ENCODE measurements at places on chromosomes 12 and 14. TPM values are rescaled to one million over a fixed set of nuclear protein-coding genes. Genes with fewer than 3 reads are reported as not detected.

SLC5A8 gene
- not detected for polyA plus RNA-seq

TOMM20L gene
- not detected for polyA plus RNA-seq

ADAM20 gene
- polyA plus RNA-seq, result 0.13 TPM

GRCh38 chr14:90483571-90483974 is 86.7 kb downstream of the CALM1 start:
- DNase-seq, result no peak

- DNase-seq, result no peak
Measured at GRCh38 chr12:91954326-91954725, 191.3 kb downstream of the BTG1 start.

DNA sequence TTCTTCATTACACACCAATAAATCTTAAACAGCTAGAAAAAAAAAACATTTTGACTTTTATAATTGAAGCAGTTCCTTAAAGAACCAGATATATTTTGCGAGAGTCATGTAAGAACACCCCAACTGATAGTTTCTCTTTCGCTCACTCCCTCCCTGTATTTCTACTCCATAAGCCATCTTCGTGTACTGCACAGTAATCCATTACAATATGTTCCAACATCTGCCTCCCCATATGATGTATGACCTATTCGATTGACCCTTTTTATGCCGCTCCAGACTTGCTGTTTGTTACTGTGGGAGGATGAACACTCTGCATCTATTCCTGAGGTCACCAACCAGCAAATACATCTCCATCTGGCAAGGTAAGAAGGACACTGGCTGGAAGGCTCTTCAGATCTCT is 331.7 kb downstream of the SOX5 start:
- DNase-seq, result no peak

Data from BJ (cell line).